ENCODE measurements at places on chromosomes 6 and 20.

- DNase-seq: peak; percentile 68
Measured at GRCh38 chr6:106444777-106445507, 84.4 kb downstream of the CRYBG1 start.

- no peak for DNase-seq
Measured at GRCh38 chr6:79780881-79781280, 149.8 kb downstream of the SH3BGRL2 start.

GRCh38 chr6:18712595-18712994 is 325.4 kb downstream of the RNF144B start:
- no peak for DNase-seq

DNA sequence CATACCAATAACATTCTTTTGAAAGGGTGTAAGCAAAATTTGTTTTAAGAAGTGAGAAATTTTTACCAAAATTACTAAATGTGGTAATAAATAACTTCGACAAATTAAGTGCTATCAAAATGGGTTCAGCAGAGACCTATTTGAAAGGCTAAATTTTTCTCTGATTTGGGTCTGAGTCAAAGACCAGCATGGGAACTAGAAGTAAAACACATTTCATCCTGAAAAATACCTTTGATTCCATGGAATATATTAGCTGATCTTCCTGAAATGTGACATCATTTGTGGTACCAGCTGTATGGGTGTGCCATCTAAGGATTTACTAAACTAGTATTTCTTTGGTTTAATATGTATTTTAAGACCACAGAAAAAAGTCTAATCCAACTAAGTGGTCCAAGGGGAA is 63.6 kb downstream of the BLOC1S5 start:
- DNase-seq: no peak

- DNase-seq: no peak
Measured at GRCh38 chr6:146177785-146178184, 148.9 kb downstream of the GRM1 start.

- DNase-seq: no peak
Measured at GRCh38 chr6:129280749-129281148, 397.8 kb downstream of the LAMA2 start.

GRCh38 chr6:156826290-156826955 is 49.2 kb downstream of the ARID1B start:
- no peak for DNase-seq

- DNase-seq: peak; percentile 18
Measured at GRCh38 chr6:152746172-152746553, 4.4 kb upstream of the VIP start.

- DNase-seq: no peak
Measured at GRCh38 chr20:36852187-36852586, 23.8 kb upstream of the TLDC2 start.

GRCh38 chr6:144621332-144621731 is 336.2 kb downstream of the UTRN start:
- DNase-seq: no peak

DNA sequence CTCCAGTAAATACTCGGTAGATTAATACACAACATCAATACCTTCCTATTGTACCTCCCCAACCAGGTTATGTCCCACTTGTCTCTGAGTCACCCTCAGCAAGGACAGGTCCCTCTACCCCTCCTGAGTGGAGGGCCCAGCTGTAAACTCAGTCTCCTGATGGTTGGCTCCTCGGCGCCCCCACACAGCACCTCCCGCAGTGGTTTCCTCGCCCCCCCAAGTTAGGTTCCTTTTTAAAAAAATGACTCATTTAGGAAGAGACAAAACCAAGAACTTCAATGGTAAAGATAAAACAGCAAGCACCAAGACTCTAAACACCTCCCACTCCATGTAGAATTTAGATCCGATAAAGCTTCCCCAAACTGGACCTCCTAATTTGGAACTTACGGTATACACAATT is 83.5 kb downstream of the TRERF1 start:
- no peak for DNase-seq

- DNase-seq: no peak
Measured at GRCh38 chr20:21077809-21078345, 28.3 kb downstream of the LINC00237 start.

GRCh38 chr6:130841128-130841728 is 14.0 kb downstream of the SMLR1 start:
- DNase-seq: no peak
